ENCODE measurements at places on chromosomes 3 and 15.

- no peak for DNase-seq
These were observed 11.7 kb downstream of the SPTBN5 start for GRCh38 chr15:41881920-41882688.

- DNase-seq = peak; percentile 56
These were observed 51.8 kb upstream of the DGKG start for GRCh38 chr3:186413615-186414415.

GRCh38 chr15:52246686-52247431 is 48.7 kb downstream of the MYO5C start:
- no peak for DNase-seq

- no peak for DNase-seq
These were observed 4.3 kb upstream of the MANF start for GRCh38 chr3:51380601-51381332.

- DNase-seq = no peak
These were observed 27.2 kb downstream of the SCN5A start for GRCh38 chr3:38622336-38622735.

DNA sequence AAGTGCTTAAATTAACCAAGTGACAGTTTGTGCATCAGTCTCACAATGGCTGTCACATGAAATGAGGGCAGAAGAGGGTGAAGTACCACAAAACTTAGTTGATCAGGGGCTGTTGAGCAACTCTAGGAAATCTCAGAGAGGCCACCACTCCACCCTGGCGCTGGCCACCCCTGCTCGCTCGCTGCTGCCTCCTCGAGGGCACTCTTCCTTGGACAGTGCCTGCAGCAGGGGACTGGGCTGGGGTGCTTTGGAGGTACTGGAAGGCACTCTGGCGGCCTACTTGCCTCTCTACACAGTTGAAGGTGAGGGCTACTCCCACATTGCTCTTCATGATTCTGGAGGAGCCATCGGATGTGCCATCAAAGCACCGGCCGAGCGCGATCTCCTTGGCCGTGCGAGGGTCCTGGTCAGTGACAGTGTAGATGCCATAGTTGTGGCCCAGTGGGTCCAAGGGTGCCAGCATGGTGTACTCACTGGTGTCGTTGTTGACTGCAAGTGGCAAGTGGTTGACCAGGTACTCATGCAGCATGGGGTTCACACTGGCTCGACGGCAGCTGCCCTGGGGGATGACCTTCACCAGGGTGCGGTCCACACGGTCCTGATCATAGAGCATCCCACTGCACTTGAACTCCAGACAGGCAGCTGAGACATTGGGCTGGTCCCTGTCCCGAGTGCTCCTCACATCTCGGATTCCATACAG is 11.6 kb upstream of the CLPX start:
- DNase-seq = no peak

- no peak for DNase-seq
These were observed 53.4 kb upstream of the SNRPN start for GRCh38 chr15:24901409-24901808.

DNA sequence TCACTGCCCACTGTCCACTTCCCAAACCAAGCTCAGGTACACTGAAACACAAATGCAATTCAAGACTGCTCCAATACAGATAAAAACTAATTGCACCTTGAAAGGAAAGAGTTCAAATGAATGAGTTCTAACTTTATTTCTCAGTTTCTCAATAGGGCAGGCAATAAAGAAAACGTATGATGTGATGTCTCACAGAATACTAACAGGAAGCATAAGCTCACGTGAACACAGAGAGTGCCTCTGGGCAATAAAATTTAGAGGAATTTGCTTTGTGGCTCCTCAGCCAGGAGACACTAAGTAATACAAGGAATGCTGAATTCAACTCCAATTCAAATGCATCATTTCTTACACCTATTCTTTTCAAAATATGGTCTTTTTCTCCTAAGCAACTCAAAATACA is 82.3 kb upstream of the OCA2 start:
- DNase-seq = no peak

GRCh38 chr3:52346623-52347530 is 30.8 kb downstream of the DNAH1 start:
- no peak for DNase-seq

DNA sequence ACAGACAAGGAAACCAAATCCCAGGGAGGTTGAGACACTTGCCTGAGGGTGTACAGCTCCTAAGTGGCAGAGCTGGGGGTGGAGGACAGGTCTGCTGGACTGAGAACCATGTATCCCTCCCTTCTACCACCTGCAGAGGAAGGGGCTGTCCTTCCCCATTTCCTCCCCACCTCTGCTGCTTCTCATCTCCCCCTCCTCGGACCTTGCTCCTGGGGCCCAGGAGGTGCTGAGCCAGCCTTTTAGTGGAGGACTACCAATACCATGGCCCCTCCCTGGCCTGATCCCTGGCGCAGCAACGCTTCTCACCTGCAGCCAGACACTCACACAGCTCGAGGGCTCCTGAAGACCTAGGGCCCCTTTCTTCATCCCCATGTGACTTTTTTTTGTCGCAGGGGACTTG is 50.4 kb downstream of the IDH2 start:
- DNase-seq = no peak

- DNase-seq = no peak
These were observed 436 bp downstream of the ADPGK start for GRCh38 chr15:72783004-72783639.

- no peak for DNase-seq
These were observed 237.5 kb upstream of the IL12A start for GRCh38 chr3:159751146-159751545.

DNA sequence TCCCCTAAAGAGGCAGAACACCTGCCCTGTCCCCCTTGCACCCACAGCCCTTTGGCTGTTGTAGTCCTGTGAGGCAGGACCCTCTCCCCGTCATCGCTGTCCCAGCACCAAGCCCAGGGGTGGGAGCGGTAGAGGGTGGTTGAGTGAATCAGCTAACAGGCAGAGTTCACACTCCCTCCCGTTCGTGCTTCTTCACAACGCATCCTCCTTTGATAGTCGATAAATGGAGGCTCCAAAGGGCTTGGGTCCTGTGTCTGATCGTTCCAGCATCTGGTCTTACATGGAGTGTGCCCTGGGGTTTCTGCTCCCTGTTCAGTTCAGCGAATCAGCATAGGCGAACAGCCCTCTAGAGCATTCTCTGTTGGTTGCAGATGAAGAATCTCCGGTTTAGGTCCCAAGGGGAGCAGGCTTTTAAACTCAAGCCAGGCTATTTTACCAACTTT is 820 bp upstream of the HMCES start:
- DNase-seq = no peak

- DNase-seq = no peak
These were observed 21.8 kb downstream of the TRIM42 start for GRCh38 chr3:140699516-140700231.

DNA sequence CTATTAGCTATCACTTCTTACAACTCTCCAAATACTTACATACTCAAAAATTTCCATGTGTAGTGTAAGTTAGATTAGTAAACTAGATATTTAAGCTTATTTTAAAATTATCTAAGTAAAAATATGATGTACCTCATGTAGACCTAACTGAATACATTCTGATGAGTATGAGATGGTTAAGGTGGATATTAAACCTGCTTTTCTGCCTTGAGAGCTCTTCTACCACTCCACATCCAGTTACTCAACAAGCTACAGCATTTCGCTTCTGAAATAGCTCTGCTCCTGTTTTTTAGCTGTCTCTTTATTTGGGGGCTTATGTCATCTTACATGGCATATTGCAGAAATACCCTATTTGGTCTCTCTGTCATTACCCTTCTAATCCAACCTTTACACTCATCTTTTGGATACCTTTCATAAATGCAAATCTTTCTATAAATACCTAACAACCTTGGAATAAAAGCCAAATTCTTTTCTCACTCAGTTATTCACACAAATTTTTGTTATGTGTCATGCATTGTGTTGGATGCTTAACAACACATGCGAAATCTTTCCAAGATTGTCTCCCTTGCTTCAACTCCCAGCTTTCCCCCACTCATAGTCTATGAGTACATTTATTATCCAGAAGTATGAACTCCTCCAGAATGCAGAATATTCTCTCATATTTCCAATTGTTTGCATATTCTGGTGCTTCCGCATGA is 92.0 kb downstream of the ALCAM start:
- DNase-seq = no peak

GRCh38 chr3:57949344-57949743 is 58.9 kb upstream of the FLNB start:
- DNase-seq = no peak

DNA sequence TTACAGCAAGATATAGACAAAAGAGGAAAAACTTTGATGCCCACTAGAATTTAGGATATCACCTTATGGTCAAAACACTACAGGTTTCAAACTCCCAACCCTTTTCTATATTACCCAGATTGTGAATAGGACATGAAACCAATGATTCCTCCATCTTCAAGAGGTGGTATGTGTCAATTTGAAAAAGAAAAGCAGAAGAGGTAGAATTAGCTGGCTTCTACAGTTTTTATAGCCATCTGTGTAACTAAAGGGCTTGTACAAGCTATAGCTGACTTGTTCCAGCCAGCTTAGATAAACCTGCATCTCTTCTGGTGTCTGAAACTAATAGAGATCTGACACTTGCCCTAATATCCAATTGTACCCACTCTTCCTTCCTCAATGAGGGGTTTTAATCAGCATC is 24.9 kb upstream of the HGD start:
- DNase-seq = no peak

DNA sequence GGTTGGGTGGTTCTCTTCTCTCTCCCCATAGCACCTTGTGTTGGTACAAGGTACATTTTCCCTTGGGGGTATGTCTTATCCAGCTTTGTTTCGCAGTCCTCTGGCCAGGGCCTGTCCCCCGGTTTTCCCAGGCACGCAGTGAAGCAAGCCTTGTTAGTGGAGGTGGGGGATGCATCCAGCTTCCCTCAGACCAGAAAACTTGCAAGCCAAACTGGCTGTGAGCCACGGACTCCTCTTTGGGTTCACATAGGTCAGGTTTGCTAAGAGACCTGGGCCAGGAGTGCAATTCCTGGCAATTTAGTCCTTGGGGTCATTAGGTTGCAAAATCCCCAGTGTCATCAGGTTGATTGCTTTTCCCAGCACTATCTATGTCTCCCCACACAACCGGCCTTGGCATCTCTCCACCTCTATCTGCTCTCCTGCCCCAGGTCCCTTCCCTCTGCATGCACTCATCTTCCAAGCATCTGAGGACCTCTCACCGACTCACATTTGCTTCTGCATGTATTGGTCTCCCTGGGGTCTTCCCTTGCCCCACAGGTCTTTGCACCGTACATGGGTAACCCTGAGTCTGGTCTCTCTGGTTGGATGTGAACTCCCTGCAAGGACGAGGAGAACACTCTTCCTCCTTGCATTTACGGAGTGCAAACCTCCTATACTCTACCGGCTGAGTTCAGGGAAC is 34.2 kb downstream of the BCL2L10 start:
- no peak for DNase-seq

DNA sequence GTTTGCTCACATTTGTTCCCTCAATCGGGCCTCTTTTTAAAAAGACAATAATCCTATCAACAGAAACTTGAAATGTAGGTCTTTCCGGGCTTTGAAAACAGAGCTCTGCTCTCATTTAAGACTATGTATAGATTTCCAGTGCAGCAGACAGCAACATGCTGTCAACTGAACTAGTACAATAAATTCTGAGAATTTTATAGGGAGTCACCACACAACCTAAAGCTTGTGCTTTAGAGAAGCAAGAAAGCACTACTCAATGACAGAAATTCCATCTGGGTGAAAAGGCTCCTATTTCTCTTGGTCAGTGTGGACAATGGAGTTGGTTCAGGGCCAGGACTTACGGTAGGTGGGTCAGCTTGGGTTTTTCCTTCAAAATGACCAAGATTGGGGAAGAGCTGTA is 583.5 kb downstream of the ROBO1 start:
- no peak for DNase-seq

- no peak for DNase-seq
These were observed 25.5 kb upstream of the CSPG4 start for GRCh38 chr15:75738014-75738646.

GRCh38 chr3:26652164-26652563 is 29.6 kb downstream of the LRRC3B start:
- DNase-seq = no peak

DNA sequence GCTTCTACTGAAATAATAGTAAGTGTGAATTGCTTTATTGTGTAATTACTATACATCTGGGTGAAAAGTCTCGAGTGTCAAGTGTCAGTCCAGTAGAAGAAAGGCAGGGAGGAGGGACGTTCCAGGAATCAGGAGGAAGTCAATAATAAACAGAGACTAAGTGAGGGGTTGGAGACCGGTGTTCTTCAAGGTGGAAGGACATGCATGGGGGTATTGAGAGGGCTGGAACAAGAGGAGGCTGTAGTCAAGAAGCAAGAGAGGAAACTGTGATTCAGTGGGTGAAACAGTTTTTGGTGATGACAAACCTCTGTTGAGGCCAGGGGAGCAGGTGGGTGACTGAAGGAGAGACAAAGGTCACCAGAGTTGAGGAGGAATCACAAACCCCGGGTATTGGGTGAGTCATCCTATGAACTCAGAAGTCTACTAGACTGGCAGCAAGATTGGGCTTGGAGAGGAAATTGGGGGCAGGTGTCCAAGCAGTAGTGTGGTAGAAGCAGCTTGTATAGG is 11.6 kb upstream of the SCAMP5 start:
- DNase-seq = no peak

DNA sequence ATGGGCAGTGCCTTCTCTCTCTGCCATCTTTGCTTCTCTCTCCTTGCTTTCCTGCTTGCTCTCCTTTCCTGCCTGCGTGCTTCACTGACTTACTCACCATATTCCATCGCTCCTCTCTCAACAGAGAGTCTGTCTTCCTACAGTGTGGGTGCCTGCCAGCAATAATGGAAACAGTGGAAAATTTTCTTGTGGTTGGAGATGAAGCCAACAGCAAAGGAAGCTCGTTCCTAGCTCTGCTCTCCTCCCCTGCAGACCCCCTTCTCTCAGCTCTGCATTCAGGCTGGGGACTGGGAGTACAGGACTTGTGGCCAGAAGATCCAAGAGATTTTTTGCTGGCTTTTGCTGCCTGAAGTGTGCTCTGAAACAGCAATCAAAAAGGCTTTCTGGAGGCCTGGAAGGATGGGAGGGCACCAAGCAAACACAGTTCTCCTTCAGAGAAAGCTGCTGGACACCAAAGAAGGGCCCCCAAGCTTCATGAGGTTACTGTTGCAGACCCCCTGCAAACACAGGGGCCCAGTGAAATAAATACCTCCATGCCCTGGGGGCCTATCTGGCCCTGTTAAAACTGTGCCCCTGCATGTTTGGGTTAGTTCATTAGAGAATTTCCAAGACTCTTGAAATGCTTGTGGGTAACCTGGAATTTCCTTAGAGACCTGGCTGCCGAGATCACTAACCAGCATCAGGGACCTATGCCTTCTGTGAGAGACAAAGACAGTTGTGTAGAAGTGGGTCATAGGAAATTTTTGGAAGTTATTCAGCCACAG is 149.9 kb upstream of the RASGRP1 start:
- no peak for DNase-seq

DNA sequence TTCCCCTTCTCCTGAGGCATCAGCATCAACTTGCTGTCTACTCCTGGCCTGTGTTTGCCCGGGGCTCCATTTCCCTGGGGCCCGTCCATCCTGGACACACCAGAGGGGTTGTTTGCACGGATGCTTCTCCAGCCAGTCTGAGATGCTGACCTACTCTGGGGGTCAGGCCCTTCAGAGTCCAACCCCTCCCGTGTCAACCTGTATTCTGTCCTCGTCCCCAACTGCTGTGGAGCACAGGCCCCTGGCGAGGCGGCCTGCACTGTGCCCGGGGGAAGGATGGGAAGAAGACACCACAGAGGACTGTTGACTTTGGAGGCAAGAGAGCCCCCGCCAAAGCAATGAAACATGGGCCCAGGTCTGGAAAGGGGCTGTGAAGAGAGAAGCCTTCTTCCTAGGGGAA is 25.8 kb downstream of the ALS2CL start:
- DNase-seq = no peak

All from NCI-H1694 treated with DMSO at 0.1 percent for 48 hours (cell line).